ENCODE measurements at places on chromosomes 1 and 21.

DNA sequence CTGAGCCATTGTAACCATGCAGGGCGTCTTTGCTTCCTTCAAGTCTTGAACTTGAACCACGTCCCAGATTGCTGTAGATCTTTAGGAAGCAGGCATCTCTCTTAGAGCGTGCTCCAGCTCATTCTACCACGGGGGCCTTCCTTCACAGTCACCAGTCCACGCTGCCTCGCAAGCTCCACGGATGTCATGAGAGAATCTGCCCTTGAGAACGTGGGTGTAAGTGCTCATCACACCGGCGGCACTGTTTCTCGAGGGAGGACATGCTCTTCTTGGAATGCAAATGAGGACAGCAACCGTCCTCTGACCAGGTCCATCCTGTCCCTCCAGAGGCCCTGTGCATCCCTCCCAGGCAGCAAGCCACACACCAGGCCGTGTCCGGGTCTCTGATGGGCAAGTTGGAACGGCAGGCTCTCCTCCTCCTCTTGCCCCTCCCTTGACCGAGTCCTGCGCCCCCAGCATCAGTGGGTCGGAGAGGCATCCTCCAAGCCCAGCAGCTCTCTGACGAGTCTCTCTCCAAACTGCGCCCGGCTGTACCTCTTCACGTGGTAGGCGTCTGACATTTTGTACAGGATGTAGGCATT is 103.1 kb downstream of the PGBD5 start:
- no peak for DNase-seq

- peak; percentile 39 for DNase-seq
Measured at GRCh38 chr1:174160109-174160473, 771 bp downstream of the RABGAP1L start.

GRCh38 chr1:234484991-234485739 is 6.2 kb upstream of the TARBP1 start:
- DNase-seq: no peak

DNA sequence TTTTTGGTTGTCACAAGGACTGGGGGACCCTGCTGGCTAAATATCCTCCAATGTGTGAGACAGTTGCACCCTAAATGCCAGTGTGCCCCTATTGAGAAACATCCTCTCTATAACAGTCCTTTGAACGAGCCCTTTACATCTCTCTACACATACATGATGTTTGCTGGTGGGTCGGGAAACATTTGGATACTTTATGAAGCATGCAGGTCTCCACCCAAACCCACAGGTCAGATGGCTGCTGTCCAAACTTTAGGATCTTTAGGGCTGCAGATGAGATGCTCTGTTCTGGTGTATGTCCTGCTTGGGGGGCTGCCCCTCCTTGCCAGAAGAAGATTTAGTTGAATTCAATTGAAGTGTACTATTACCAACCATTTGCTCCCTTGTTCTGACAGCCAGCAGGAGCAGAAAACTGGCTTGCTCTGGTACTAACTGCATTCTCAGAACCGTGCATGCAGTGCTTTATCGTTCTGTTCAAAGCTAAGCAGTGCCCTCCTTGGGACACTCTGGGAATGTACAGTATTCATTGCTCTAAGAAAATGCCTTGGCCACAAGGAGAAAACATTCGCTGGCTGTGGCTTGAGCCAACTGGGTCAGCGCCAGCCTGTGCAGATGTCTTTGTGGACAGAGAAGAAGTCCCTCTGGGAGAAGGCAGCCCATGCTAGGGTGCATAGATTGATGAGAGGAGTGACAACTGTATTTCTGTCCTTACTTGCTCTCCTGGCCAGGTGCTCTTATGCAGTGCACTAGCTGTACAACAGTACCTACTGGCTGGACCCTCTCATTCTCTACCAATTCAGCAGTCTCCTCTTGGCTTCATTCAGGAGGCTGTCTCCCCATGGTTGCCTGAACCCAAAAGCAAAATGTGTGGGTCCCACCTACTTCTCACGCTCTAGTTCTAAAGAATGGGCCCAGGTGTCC is 61.4 kb upstream of the DIRAS3 start:
- peak; percentile 41 for DNase-seq

DNA sequence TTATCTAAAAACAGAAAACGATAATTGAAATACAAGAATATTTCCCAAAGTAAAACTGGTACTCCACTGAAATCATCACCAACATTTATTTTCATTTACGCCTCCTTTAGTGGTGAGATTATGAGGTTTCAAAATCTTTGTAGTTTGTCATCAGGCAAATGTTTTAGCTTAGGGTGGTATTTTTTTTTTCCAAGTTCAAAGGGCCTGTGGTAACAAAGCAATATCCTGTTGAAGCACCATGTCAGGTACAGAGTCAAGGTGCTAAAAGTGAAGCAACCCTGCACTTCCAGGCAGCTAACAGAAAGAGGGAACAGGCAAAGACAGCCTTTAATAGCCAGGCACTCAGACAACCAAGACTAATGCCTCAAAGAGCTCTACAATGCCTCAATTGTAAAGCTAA is 89.2 kb downstream of the JAK1 start:
- DNase-seq: no peak

- no peak for DNase-seq
Measured at GRCh38 chr1:184866586-184866985, 107.7 kb downstream of the NIBAN1 start.

DNA sequence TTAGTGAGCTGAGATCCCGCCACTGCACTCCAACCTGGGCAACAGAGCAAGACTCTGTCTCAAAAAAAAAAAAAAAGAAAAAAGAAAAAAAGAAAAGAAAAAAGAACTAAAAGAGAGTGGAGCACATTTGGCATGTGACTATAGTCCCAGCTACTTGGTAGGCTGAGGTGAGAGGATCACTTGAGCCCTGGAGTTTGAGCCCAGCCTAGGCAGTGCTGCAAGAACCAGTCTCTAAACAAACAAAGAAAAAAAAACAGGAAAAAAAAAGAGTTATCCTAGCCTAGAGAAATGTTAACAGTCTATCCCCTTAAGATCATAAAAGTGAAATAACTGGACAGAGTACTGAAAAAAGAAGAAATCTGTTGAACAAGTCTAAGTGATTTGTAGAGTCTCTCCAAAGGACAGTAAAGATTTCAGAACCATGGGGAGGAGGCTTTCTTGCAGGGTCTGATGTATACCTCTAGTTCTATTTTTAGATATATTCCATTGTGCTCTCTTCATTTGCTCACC is 4.5 kb upstream of the PRDX1 start:
- no peak for DNase-seq

DNA sequence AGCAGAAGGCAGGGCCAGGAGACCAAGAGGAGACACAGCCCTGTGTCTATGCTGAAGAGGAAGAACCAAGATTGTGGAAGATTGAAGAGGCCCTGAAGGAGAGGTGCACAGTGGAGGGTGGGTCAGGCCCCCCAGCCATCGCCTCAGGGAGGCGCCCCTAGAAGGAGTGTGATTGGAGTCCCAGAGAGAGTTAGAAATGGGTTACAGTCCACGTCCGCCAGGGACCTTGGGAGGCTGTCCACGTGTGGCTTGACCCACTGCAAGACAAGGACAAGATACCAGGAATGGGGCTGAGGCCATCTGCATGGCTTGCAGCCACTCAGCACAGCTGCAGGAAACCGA is 375.1 kb downstream of the NPHP4 start:
- no peak for DNase-seq

- no peak for DNase-seq
Measured at GRCh38 chr1:97160818-97161217, 439.2 kb downstream of the PTBP2 start.

- no peak for DNase-seq
Measured at GRCh38 chr1:198088360-198089071, 68.3 kb upstream of the NEK7 start.

GRCh38 chr1:11384170-11384554 is 94.8 kb upstream of the DISP3 start:
- DNase-seq: no peak

DNA sequence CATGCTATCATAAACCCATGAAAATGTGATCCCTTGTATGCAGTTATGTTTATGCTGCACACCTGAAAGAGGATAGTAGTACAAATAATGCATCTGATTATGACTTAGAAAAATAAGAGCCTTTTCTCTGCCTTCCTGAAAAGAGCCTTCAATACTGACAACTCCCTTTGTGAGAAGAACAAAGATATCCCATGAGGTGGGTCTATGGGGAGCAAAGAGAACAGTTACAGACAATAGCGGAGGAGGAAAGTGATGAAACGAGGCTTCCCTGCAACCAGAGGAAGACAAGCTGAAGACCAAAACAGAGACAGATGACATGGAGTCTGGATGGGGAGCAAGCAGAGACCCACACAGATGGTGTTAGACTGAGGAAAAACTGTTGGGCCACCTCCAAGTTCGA is 598.3 kb upstream of the PLXNA2 start:
- no peak for DNase-seq

- DNase-seq: no peak
Measured at GRCh38 chr1:61447968-61448430, 276.9 kb downstream of the TM2D1 start.

DNA sequence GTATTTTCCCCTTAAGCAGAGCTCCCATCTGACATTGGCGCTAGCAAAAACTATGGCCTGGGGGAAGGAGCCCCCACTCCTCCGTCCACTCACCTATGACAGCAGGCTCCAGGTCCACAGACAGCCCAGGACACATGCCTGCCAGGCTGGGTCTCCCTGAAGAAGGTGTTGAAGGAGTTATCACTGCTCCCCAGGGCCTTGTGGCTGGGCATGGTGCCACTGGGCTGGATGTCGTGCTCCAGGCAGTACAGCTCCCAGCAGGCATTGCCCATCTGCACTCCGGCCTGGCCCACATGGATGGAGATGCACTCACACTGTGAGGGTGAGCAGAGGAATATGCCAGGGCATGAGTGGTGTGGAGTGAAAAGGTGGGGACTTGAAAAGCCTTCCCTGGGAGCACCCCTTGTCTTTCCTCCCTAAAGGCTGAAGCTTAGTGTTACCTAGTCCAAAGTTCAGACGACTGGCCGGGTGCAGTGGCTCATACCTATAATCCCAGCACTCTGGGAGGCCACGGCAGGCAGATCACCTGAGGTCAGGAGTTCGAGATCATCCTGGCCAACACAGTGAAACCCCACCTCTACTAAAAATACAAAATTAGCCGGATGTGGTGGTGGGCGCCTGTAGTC is 30.0 kb downstream of the RABIF start:
- DNase-seq: no peak

- peak; percentile 75 for DNase-seq
Measured at GRCh38 chr1:201171063-201172036, 17.1 kb upstream of the TMEM9 start.

DNA sequence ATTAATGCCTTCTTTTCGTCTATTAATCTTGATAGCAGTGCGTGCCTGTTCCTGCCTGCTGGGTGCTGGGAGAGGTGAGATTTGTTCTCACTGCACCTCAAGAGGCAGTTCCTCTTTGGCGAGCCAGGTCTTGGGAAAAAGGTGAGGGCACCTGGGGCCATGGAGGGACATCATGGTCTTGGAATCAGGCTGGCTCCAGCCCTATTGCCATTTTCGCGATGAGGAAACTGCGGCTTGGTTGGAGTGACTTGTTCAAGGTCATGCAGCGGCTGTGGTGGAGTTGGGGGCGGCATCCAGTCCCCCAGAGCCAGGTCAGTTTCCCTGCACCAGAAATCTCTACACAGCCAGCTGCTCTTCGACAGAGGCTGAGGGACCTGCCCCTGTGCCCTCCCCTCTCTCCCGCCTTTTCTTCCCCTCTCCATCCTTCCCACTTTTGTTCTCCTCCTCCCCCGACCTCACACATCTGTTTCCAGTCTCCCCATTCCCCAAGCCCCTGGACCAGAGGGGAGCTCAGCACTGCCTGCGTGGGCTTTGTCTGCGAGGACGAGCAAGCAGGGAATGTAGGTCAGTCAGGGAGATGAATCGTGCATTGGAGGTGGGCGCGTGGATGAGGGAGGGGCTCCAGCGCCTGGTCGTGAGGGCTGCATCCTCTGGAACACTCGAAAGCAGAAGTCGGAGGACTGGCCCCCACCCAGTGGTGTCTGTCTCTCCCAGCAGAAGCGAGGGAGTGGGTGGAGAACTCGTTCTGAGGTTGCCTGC is 135.1 kb downstream of the ACTL8 start:
- no peak for DNase-seq

GRCh38 chr1:5896706-5897660 is 95.2 kb downstream of the NPHP4 start:
- DNase-seq: no peak

DNA sequence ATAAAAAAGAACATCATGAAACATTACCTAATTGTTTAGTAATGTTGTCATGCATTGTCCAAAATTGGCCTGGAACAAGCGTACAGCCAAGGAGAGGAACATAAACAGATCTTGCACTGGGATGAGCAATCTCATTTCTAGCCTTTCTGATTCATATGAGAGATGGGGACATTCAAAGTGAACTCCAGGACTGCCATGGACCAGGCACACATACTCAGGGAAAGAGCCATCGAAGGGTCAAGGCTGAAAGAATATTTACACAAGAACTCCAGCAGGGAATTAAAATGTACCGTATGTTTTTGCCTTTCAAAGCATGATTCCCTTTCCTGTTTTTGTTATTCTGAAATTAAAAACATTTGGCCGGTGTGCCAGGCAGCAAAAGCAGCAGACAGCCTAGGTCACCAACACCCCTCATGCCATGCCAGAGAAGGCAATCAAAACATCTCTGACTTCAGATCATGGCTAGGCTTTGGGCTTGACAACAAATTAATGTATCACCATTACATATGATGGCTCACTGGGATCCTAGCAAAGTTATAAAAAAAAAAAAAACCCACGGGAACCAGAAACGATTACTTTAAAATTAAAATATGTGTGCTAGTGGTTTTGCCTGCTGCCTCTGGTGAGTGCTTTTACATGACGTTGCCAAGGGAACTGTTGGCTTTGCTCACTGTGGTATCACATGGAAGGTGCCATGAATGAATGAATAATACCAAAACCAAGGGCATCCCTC is 159.8 kb downstream of the TGFBR3 start:
- peak; percentile 6 for DNase-seq

DNA sequence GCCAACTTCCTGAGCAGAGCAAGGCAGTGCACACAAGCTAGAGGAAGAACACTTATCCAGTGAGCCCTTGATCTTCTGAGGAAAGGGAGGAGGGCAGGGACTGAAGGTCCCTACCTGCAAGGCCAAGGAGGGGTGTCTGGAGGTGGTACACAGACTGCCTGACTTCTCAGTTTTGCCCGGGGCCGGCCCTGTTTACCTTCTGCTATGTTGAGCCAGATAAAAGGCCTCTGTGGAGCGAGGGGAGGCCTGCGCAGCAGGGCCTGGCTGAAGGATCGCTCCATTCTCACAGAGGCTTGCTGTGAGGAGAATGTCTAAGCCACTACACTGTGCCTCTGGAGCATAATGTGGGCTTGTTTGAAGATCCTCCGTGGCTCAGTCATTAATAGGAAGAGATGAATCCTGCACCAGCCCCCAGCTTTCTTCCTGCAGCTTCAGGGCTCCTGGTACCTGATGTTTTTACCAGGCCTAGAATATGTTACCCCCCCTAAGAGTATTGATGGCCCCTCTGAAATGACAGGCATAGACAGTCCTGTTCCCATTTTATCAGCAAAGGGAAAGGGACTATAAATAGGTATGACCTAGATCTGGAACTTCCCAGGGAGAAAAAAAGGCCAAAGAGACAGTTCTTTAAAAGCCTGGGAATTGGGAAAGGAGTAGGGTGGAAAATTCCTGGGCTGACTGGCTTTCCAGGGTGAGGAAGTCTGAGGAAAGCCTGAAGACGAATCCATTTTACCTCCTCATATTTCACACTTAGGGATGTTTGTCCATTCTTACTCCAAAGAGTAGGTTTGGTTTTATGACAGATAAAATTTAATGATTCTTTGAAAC is 4.7 kb downstream of the POGK start:
- no peak for DNase-seq

Data from NCI-H1092 treated with DMSO at 0.1 percent for 48 hours (cell line).